ENCODE measurements at places on chromosomes 16 and 17. TPM values are rescaled to one million over a fixed set of nuclear protein-coding genes. Genes with fewer than 3 reads are reported as not detected.

DNA sequence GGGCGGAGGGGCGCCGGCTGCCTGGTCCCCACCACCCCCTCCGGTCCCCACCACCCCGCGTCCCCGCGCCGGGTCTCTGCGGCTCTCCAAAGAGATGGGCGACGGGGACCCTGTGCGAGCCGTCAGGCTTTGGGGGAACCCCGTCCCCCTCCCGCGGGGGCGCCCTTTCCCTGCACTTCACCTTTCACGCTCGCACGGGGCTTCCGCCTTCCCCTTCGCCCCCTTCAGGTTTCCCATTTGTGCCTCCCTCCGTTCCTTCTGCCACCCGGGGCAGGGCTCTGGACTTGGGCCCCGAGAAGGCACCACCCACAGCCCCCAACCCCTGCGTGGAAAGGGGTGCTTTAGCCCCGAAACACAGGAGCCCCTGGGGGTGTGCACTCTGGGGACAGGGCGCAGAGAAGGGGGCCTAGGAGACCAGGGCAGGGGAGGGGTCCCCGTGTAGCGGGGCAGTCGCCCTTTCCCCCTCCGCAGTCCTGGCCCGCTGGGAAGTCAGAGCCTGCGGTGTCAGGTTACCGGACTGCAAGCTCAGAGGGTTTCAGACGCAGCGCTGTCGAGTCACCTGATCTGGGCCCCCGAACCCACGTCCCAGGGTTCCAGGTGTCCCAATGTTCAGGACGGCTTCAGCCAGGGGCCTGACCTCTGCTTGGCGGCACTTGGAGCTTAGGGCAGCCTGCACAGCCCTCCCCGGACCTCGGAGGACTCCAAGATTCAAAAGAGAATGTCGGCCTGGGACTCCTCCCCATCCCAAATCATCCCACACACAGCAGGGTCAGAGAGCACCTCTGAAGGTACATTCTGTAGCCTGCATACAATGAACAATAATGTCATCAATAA is 6.7 kb upstream of the CCDC92B start:
- no peak for DNase-seq
- H3K36me3 ChIP-seq, result no peaks in the 10 kb centered on the region
- H3K27me3 ChIP-seq, result peaks cover 41% of the 10 kb centered on the region
- no peak overlapping the region for H3K4me3 ChIP-seq
- H3K27ac ChIP-seq, result no peak overlapping the region

DNA sequence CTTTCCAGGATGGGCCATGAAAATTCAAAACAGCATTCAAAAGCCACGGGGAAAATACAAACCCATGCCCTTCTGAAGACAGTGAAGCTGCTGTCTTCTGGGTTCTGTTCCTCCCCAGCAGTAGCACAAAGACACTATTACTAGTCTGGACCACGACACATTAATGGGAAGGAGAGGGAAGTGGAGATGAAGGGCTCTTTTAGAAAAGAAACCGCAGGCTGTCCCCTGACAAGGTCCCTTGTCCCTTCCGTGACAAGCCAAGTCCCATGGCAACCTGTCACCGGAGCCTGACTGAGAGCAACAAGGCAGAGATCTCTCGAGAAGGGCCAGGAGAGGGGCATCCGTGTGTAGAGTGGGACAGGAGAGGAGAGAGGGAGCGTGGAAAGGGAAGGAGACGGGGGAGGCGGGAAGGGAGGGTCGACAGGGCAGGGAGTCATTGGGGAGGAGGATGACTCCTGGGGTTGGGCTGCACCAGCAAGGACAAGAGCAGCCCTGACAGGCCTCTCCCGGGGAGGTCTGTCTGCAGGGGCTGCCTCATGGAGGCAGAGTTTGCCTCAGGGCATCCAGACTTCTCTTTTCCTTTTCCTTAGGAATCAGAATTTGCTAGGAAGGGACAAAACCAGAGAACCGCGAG is 436.2 kb downstream of the SLC39A11 start:
- H3K27me3 ChIP-seq, result no peaks in the 10 kb centered on the region
- H3K4me1 ChIP-seq, result no peaks in the 10 kb centered on the region
- H3K27ac ChIP-seq, result no peak overlapping the region
- H3K4me3 ChIP-seq, result no peak overlapping the region
- DNase-seq, result no peak
- H3K36me3 ChIP-seq, result no peaks in the 10 kb centered on the region

- peaks cover 6% of the 10 kb centered on the region for H3K4me1 ChIP-seq
- no peak overlapping the region for H3K27ac ChIP-seq
- DNase-seq, result no peak
- no peak overlapping the region for H3K4me3 ChIP-seq
Observed at GRCh38 chr16:79721270-79721669, 120.7 kb upstream of the MAF start.

DNA sequence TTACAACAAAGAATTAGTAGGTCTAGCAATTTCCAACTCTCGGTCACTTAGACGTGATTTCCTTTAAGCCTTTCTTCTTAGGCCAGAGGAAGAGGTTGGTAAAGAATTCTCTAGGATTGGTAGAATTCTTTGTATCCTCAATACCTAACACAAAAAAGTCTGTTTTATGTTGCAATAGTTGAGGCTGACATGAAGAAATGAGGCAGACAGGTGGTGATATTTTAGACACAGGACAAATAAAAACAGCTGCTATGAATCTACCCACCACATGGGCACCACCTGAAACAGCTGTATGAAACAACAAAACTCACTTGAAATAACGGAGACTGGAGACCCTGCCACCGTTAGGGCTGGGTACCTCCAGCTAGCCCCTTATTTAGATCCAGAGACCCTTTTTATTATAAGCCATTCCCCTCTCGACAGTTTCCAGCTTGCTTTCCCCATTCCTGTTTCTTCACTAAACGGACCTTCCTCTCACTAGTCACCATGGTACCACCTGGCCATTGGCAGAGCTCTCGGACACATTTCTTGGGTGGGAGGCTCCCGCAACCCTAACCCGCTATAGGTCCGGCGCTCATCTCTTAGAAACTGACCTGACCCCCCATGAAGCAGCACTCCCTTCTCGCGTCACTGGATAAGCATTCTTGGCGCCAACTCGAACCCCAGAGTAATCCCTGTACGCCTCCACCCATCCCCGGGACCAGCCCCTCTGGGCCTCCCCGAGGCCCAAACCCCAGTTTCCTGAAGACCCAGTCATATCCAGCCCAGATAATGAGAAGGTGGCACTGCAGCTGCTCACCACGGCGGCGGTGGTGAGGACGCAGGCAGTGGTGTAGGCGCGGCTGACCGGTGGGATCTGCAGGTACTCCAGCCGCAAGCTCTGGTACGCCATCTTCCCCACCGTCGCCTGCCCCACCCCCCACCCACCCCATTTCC is at the start of gene DERL2:
Gene DERL2, minus strand, starts transcription at position 909 of the 936 bp plus-strand sequence. Its CDS starts 17 bp downstream, at position 892.
- no peaks in the 10 kb centered on the region for H3K27me3 ChIP-seq
- H3K27ac ChIP-seq, result peak within 1 kb of the TSS; percentile 98
- H3K4me1 ChIP-seq, result peaks cover 50% of the 10 kb centered on the region
- peak within 1 kb of the TSS; percentile 96 for H3K4me3 ChIP-seq

DNA sequence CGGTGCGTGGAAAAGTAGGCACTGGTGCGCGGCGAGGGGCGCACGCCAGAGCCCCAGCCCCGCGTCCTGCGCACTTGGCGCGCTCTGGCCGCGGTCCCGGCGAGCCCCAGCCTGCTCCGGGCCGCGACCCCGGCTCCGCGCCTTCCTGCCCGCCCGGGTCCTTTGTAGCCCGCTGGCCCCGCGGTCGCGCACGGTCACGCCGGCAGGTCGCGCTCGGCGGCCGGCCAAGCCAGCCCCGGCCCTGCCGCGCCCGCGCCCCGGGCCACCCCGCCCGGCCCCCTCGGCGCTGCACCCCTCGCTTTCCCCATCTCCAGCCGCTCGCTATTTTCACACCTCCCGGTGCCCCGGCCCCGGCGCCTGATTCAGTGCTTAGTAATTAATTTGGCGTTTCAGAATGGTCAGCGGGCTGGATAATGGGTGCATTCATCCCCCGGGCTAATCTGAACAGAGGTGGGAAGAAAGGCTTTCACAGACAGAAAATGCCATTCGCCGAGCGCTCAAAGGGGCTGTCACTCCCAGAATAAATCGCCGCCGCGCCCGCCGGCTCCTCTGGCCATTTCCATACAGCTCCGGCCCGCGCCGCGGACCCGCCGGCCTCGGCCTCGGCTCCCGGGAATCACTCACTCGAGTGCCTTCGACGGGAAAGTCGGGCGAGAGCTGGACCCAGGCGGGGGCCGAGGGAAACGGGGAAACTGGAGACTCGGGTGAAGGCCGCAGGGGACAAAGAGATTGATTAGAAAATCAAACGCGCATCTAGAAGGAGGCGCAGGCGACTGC is 17.8 kb upstream of the NTN1 start:
- DNase-seq, result no peak
- peaks cover 52% of the 10 kb centered on the region for H3K27me3 ChIP-seq
- peaks cover 7% of the 10 kb centered on the region for H3K4me1 ChIP-seq
- H3K36me3 ChIP-seq, result no peaks in the 10 kb centered on the region

GRCh38 chr17:83133302-83134121 is 54.1 kb downstream of the METRNL start:
- DNase-seq, result no peak
- no peaks in the 10 kb centered on the region for H3K36me3 ChIP-seq
- H3K4me1 ChIP-seq, result no peaks in the 10 kb centered on the region
- no peak overlapping the region for H3K4me3 ChIP-seq
- H3K27me3 ChIP-seq, result peaks cover 4% of the 10 kb centered on the region

- no peak for DNase-seq
- H3K4me1 ChIP-seq, result peaks cover 5% of the 10 kb centered on the region
- H3K36me3 ChIP-seq, result no peaks in the 10 kb centered on the region
- H3K27ac ChIP-seq, result no peak overlapping the region
- peaks cover 69% of the 10 kb centered on the region for H3K27me3 ChIP-seq
Observed at GRCh38 chr17:66966704-66967418, 2.4 kb downstream of the CACNG4 start.

GRCh38 chr17:67431249-67432015 is 54.4 kb downstream of the PITPNC1 start:
- peaks cover 12% of the 10 kb centered on the region for H3K36me3 ChIP-seq
- peaks cover 74% of the 10 kb centered on the region for H3K4me1 ChIP-seq
- DNase-seq, result no peak
- peak overlapping the region; percentile 9 for H3K4me3 ChIP-seq
- no peaks in the 10 kb centered on the region for H3K27me3 ChIP-seq

- H3K36me3 ChIP-seq, result no peaks in the 10 kb centered on the region
- H3K4me3 ChIP-seq, result no peak overlapping the region
- no peak overlapping the region for H3K27ac ChIP-seq
- H3K27me3 ChIP-seq, result no peaks in the 10 kb centered on the region
- no peaks in the 10 kb centered on the region for H3K4me1 ChIP-seq
Observed at GRCh38 chr17:19409509-19409908, 1.5 kb upstream of the RNF112 start.

DNA sequence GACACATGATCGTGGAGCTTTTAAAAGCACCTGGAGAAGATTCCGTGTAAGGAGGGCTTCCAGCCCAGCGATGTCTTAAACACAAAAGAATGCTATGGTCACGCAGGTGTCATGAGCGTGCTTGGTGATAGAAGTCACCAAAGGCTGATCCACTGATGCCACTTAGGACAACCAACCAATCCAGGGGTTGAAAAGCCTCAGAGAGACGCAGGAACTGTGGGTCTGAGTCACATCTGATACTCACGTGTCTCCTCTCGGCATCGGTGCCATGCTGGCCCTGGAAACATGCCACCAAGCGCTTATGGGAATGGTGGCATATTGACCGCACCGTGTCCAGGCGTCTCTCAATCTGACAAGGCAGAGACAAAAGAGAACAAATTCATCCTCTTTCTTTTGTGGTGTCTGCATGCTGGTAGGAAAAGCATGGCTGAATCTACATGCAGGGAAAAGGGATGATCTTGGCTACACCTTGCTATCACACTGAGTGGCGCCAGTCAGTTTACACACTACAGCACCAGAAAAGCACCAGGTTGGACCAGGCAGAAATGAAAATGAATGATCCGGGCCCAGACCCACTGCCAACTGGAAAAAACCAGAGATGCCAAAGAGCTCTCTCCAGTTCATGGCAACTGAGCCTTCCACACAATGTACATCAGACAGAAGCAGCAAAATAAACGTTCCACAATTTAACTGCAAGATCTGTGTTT is 38.0 kb downstream of the ARHGAP17 start:
- peaks cover 39% of the 10 kb centered on the region for H3K36me3 ChIP-seq
- DNase-seq, result no peak

GRCh38 chr16:82157534-82157812 is 12.6 kb downstream of the MPHOSPH6 start:
- H3K36me3 ChIP-seq, result peaks cover 62% of the 10 kb centered on the region
- H3K4me3 ChIP-seq, result no peak overlapping the region
- H3K27me3 ChIP-seq, result no peaks in the 10 kb centered on the region
- peak overlapping the region; percentile 48 for H3K27ac ChIP-seq

DNA sequence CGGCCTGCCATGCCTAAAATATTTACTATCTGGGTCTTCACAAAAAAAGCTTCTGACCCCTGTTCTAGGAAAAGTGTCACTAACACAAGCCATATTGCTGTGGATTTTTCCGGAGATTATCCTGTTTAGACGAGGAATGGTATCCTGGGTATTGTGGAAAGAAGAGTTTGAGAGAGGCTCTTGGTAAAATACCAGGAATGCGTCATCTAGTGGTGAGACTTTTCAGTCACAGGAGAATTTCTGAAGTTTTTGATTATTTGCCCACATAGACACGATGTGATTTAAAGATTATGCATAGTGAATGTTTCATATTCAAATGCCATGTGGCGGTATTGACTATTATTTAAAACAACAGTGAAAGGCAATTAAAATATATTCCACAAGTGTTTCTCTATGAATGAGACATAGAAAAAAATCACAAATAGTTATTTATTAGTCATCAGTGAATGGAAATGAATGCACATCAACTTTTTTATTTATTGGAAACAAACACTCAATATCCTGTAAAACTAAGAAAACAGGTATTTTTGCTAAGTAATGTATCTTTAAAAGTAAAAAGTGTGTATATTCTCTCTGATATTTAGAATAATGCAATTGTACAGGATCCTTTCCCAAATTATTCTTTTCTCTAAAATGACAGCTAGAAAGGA is 7.8 kb downstream of the KRT28 start:
- H3K27ac ChIP-seq, result no peak overlapping the region
- no peak for DNase-seq
- H3K27me3 ChIP-seq, result peaks cover 17% of the 10 kb centered on the region
- no peaks in the 10 kb centered on the region for H3K4me1 ChIP-seq

DNA sequence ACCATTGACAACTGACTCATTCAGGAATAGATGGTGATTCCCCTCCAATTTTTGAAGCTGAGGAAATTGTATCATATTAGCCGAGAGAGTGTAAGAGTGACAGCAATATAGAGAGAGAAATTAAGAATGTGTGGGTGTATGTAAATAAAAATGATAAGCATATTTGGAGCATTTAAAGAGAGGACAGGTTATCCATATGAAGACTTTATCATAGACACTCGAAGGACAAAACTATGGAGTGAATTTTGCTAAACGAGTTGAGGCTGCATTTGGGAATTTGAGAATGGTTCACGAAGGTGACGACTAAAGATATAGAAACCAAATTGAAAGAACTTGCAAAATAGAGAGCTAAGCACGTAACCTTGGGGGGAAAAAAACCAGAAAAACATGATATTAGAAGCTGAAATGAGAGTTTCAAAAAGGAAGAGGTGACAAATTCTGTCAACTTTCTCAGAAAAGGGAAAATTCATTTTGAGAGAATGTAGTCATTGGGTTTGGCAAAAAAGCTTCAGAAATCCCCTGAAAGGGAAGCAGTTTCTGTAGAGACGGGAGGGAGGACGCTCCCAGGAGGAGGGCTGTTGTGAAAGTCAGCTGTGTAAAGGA is 129.7 kb downstream of the KCNJ2 start:
- H3K4me1 ChIP-seq, result peaks cover 7% of the 10 kb centered on the region
- peaks cover 2% of the 10 kb centered on the region for H3K27me3 ChIP-seq
- DNase-seq, result peak; percentile 8
- H3K27ac ChIP-seq, result no peak overlapping the region

GRCh38 chr17:79301469-79301868 is 226.8 kb downstream of the ENGASE start:
- peaks cover 12% of the 10 kb centered on the region for H3K27me3 ChIP-seq
- H3K36me3 ChIP-seq, result no peaks in the 10 kb centered on the region
- H3K4me1 ChIP-seq, result no peaks in the 10 kb centered on the region
- no peak overlapping the region for H3K4me3 ChIP-seq
- no peak for DNase-seq
- no peak overlapping the region for H3K27ac ChIP-seq

The CLEC3A gene
- total RNA-seq, result not detected

The PRKCB gene
- total RNA-seq, result 83.8 TPM
